SK-N-SH (cell line): ENCODE measurements at places on chromosomes 1 and 21. TPM values are rescaled to one million over a fixed set of nuclear protein-coding genes. Genes with fewer than 3 reads are reported as not detected.

GRCh38 chr1:156080241-156080862 is 1.9 kb downstream of the MEX3A start:
- peaks cover 30% of the 10 kb centered on the region for H3K36me3 ChIP-seq
- H3K27me3 ChIP-seq = no peaks in the 10 kb centered on the region
- peak overlapping the region; percentile 57; the same call in 1 of the 2 replicates for H3K27ac ChIP-seq
- H3K4me3 ChIP-seq = peak overlapping the region; percentile 88

DNA sequence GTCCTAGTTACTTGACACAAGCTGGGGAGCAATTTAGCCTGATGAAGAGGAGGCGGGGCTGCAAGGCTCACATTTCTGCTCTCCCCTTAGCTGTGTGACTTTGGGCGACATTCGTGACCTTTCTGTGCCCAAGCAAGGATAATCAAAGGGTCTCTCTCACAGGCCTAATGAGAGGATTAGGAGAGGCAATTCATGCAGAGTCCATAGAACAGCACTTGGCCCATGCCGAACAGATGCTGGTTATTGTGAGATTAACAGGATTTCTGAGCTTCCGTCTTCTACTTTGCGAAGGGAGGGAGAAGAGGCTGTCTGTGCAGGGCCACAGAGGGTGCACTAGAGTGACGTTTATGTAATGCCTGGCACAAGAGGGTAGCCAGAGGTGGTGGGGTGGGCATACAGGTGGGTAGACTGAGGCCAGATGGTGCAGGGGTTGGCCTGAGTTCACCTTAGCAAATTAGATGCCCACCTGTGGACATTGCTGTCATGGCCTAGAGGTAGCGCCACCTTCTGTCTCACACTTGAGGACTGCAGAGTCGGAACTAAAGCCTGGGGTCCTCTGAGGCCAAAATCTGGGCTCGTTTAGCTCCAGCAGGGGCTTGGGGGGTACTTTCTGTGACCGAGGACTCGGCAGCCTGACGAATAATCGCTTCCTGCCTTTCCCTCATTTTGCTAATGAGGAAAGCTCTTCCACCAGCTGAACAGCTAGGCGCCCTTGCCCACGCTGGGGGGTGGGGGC is 18.6 kb downstream of the ACTL8 start:
- no peak overlapping the region for H3K4me3 ChIP-seq
- peaks cover 34% of the 10 kb centered on the region for H3K4me1 ChIP-seq
- DNase-seq = no peak
- H3K27me3 ChIP-seq = no peaks in the 10 kb centered on the region
- no peak overlapping the region for H3K27ac ChIP-seq

DNA sequence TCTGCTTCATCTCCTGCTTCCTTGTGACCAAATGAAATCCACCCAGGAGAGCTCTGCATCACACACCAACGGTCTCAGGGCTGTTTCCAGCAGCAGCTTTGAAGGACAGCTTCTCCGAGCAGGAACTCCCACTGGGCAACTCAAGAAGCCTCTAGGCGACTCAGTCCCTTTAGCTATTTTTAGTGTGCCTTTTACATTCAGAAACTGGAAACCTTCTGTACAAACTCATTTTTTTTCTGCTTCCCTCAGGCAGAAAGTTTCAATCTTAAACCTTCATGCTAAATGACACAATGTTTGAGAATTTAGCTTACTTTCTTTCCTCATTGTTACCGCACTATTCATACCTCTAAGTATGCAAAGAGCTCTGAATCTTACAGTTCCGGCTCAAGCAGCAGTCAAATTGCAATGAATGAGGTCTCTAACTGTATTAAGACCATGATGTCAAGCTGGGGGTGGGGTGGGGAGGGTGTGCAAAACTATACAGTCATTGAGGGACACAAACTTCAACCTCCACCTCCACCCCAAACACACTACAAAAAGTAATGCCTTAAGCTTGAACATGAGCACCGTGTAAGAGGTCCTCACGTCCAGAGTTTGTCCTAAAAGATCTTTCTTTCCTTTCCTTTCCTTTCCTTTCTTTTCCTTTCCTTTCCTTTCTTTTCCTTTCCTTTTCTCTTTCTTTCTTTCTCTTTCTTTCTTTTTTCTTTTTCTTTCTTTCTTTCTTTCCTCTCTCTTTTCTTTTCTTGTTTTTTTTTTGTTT is 16.4 kb upstream of the TARBP1 start:
- H3K4me3 ChIP-seq = peak overlapping the region; percentile 3; the same call in 1 of the 2 replicates
- no peaks in the 10 kb centered on the region for H3K27me3 ChIP-seq
- no peaks in the 10 kb centered on the region for H3K36me3 ChIP-seq

GRCh38 chr1:109761227-109762038 is 2.3 kb downstream of the EPS8L3 start:
- H3K36me3 ChIP-seq = no peaks in the 10 kb centered on the region
- peak; percentile 28 for DNase-seq
- H3K4me1 ChIP-seq = peaks cover 15% of the 10 kb centered on the region; the same call in 1 of the 2 replicates
- no peak overlapping the region for H3K27ac ChIP-seq
- H3K4me3 ChIP-seq = no peak overlapping the region

- no peaks in the 10 kb centered on the region for H3K36me3 ChIP-seq
- H3K4me3 ChIP-seq = no peak overlapping the region
- no peak overlapping the region for H3K27ac ChIP-seq
- no peak for DNase-seq
- H3K4me1 ChIP-seq = no peaks in the 10 kb centered on the region
Observed at GRCh38 chr1:160755911-160756848, 17.1 kb downstream of the SLAMF7 start.

DNA sequence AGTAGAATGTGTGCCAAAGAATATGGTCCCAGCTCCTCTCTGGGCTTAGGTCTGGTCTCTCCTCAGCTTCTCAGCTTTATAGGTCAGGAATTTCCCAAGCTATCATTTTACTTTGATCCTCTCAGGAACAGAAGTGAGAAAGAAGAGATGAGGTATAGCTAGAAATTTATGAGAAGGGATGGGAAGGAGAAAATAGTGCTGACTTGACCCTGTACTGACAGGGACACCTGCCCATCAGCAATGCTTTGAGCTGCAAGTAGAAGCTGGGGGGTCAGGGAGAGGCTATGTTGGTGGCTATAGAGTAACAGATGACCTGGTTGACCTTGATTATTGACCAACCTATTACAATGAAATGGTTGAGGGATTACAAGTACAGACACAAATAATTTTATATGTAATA is 75.0 kb downstream of the XCL2 start:
- no peak overlapping the region for H3K4me3 ChIP-seq
- peaks cover 43% of the 10 kb centered on the region for H3K4me1 ChIP-seq
- no peaks in the 10 kb centered on the region for H3K36me3 ChIP-seq
- peak overlapping the region; percentile 95 for H3K27ac ChIP-seq
- no peaks in the 10 kb centered on the region for H3K27me3 ChIP-seq
- DNase-seq = no peak

DNA sequence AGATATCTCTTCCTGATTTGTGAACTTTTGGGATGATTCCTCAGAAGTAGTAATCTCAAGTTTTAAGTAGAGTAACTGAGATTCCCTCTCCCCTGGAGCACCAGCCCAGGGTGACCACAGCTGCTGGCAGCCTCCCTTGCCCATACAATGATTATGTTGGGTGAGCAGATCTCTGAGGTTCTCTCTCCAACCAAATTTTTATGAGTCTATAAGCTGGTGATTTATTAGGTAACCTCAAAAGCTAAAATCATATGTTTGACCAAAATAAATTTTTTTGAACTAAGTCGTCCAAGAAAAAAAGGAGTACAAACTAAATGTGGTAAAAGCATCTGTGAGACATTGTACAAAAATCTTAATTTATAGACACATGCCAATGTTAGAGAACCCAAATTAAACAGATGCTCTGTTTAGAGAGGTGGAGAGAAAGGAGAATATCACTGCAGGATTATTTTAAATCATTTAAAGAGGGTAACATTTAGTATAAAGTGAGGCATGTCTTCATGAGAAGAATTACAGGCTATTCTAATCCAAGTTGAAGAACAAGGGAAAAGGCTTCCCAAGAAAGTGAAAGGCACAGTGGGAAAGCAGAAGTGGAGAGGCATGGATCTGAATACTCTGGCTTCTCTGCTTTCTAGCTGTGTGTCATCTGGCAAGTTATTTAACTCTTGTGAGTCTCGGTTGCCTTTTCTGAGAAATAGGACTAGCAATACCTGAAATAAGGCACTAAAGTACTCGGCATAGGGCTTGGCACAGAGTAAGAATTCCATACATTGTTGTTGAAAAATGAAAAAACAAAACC is 2.5 kb downstream of the AKNAD1 start:
- H3K36me3 ChIP-seq = no peaks in the 10 kb centered on the region
- DNase-seq = no peak
- H3K27ac ChIP-seq = no peak overlapping the region
- H3K27me3 ChIP-seq = no peaks in the 10 kb centered on the region
- peaks cover 2% of the 10 kb centered on the region; the same call in 1 of the 2 replicates for H3K4me1 ChIP-seq

- no peak for DNase-seq
- no peaks in the 10 kb centered on the region for H3K36me3 ChIP-seq
- H3K4me1 ChIP-seq = no peaks in the 10 kb centered on the region
- no peak overlapping the region for H3K4me3 ChIP-seq
Observed at GRCh38 chr1:65001231-65001792, 35.0 kb upstream of the JAK1 start.

TTC4 gene
- 17.9 and 21.5 TPM in 2 replicates for polyA plus RNA-seq

TEX35 gene
- 0.03 TPM in 1 of 2 replicates, not detected in the other for polyA plus RNA-seq
